HT-29 (cell line): ENCODE measurements at places on chromosomes 7 and 10.

DNA sequence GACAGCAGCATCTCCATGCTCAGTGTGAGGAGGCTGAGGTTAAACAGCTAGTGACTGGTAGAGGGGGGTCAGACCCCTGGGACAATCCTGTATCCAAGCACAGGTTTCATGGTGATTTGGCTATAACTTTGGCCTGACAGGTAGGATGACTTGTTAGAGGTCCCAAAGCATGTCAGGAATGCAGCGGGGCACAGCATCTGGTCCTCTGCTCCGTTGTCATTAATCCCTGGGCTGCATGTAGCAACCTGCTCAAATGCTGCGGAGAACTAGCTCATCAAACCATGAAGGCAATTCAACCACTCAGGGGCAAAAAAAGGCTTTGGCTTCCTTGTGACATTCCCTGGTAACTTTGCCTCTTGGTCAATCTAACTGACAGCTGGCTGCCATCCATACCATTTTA lies 26.8 kb downstream of the WNT2 start:
- DNase-seq = no peak

DNA sequence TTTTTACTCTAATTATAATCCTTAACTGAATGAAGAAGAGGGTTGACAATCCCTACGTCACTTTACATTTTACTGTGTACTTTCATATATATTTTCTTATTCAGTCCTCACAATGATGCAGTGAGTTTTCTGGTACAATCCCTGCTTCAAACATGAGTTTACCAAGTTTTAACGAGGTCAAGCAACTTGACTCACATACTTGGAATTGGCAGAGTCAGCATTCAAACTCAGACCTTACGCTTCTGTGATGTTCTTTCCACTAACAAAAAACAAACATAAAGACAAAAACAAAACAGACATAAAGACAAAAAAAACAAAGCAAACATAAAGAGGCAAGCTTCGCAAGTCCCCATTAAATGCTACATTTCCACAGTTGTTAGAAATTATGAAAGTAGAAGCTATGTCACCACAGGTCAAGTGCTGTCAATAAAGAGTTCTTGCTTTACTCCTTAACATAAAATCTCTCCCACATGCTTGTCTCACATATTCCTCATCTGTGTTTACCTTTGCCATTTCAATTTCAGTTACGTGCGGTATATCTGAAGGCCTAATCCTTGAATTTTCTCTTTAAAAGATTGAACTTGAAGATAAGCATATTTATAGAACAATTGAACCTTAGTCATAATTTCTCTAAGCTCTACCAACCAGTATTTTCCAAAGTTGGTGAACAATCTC lies 217.3 kb downstream of the CELF2 start:
- no peak for DNase-seq

DNA sequence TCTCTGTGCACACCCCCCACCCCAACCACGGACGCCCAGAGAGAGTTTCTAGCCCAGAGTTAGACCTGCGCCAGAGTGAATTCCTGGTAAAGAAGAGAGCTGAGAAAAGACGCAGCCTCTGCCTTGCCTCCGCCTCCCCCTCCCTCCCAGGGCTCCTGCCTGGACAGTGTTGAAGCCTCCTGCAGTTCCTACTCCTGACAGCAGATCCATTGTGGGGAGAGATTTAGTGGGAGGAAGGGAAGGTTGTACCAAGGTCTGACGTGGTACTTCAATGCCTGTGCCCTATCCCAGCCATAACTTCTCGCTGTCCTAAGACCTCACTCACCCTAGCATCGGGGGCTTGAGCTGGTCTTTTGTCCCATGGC lies 952 bp downstream of the SRRM3 start:
- DNase-seq = no peak

- DNase-seq = no peak
Observed at GRCh38 chr10:24496906-24497305, 226.8 kb downstream of the ARHGAP21 start.

DNA sequence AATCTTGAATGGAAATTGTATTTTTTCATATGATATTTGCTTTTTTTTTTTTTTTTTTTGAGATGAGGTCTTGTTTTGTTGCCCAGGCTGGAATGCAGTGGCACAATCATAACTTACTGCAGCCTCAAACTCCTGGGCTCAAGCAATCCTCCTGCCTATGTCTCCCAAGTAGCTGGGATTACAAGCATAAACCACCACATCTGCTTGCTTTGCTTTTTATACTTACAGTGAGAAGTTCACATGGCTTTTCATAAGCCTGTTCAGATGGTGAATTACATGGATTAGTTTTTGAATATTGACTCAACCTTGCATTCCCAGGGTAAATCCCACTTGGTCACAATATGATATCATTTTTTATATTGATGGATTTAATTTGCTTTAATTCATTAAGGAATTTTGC lies 22.0 kb downstream of the LRRD1 start:
- no peak for DNase-seq

- peak; percentile 25 for DNase-seq
Observed at GRCh38 chr7:12647364-12648219, 39.8 kb upstream of the ARL4A start.
